ENCODE measurements at places on chromosomes 4 and X.

- no peak for DNase-seq
Observed at GRCh38 chr4:87046121-87046551, 111.3 kb downstream of the AFF1 start.

GRCh38 chrX:11553594-11553993 lies 112.1 kb downstream of the ARHGAP6 start:
- no peak for DNase-seq

DNA sequence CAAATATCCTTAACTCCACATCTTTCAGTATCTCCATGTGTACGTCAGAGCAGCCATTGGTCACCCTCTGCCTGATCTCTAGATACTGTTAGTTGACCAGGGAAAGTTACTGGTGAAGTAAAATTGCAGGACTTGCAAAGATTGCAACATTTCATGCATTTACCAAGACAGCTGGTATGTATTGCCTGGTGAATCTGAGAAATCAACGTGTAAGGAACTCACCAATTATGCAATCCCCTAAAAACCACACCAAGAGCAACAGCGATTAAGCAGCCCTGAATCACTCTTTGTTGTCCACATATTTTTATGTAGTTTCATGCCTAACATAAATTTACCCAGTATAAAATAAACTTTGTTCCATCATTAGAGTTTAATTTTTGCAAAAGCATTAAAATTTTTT lies 271.2 kb downstream of the NLGN4X start:
- no peak for DNase-seq

DNA sequence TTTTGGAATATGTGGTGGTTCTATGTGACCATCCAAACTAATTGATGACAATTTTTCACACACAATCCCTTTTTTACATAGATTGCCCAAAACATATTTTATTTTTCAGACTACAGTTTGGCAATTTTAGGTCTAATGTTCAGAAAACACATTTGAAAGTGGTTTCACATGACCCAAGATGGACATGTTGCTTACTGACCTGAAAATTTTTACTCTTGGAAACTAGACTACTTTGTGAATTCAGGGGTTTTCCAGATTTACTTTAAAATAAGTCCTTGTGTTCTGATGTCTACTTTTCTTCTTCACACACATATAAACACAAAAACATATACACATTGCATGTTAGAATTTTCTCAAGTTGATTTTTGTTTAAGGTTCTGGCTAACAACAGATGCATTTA lies 79.5 kb downstream of the HMGB2 start:
- DNase-seq = no peak

DNA sequence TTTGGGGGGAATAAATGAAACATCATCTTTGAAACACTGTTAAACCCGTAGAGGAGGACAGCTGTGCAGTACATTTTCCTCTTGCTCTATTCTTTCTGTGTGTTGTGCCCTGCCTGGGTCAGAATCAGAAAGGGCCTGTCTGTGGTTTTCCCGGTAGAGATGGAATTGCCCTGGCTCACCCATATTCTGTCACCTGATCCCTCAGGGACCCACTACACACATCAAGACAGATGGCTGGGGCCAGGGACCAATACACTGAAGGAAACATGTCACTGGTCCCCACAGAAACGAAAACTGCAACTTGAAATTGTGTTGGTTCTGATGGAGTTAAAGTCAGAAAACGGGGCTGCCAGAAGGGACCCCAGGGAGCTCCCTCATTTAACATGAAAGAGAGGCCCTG lies 114.9 kb downstream of the ZNF827 start:
- DNase-seq = no peak

DNA sequence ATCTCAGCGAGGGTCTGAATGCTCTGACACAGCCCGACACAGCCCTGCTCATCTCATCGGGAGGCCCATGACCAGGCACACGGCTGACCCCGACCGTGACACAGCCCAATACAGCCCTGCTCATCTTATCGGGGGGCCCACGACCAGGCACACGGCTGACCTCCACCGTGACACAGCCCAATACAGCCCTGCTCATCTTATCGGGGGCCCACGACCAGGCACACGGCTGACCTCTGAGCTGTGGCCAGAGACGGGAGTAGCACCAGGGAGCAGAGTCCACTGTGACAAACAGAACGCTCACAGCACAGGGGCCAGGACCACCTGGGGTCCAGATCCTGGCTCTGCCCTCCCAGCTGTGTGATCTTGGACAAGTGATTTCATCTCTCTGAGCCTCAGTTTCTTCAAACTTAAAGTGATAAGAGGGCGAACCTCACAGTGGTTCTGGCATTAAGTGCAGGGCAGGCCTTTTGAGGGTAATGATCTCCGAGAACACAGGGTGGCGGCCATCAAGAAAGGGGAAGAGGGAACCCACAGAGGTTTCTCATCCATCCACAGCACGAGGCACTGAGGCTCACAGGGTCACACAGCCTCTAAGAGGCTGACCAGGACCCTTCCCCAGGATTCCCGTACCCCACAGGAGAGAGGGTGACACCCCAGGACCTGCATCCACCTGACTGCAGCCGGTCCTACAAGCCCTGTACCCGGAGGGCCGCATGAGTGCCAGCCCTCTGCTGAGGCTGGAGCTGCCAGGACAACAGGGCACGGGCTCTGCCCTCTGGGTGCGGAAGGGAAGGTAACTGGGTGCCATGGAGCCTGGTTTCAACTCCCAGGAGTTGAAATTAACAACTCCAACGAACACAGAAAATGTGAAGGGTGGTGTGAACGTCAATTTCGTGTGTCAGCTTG lies 60.1 kb downstream of the WFS1 start:
- DNase-seq = no peak

GRCh38 chr4:22490718-22491315 lies 25.0 kb downstream of the ADGRA3 start:
- no peak for DNase-seq

Data from caudate nucleus (tissue), 63 donors.